RWPE2 (cell line): ENCODE measurements at places on chromosomes 6 and 20.

DNA sequence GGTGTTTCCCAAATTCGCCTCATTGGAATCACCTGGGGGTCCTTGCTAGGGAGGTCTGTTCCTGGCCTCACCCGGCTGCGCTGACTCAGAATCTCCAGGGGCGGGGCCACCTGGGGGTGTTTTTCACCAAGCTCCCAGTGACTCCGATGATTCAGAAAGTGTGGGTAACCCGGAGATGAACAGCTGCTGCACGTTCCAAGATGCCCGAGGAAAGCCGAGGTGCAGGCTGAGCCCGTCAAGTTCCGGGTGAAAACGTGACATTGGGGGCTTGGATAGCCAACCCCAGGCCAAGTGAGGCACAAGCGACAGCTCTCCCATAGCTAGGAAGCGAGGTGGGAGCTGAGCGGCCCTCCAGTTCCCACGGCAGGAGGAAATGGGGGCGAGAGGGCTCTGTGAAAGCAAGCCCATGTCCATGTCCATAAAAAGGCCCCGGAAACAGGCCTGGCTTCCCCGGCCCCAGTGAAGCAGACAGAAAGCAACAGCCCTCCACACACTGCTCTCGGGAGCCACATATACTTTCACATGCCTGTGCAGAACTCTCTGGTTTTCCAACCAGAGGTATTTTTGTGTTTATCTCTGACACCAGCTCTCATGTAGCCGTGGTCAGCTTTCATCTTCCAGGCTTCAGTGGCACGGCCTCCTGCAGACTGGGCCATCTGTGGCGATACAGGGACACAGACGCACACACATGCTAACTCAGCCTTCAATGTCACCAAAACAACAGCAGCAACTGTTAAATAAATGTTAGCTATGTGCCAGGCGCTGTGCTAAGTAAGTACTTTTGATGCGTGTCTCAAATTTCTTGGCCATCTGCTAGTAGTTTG, 90.7 kb upstream of the CCDC28A start:
- H3K27ac ChIP-seq: peak overlapping the region; percentile 60
- peaks cover 11% of the 10 kb centered on the region; the same call in 1 of the 2 replicates for H3K36me3 ChIP-seq
- DNase-seq: peak; percentile 85
- H3K4me1 ChIP-seq: peaks cover 38% of the 10 kb centered on the region
- no peaks in the 10 kb centered on the region for H3K27me3 ChIP-seq
- H3K4me3 ChIP-seq: no peak overlapping the region

GRCh38 chr6:68729377-68729903, 94.4 kb downstream of the ADGRB3 start:
- H3K27me3 ChIP-seq: peaks cover 7% of the 10 kb centered on the region
- no peak for DNase-seq
- H3K4me3 ChIP-seq: no peak overlapping the region
- no peaks in the 10 kb centered on the region for H3K4me1 ChIP-seq
- no peak overlapping the region for H3K27ac ChIP-seq
- no peaks in the 10 kb centered on the region for H3K36me3 ChIP-seq

DNA sequence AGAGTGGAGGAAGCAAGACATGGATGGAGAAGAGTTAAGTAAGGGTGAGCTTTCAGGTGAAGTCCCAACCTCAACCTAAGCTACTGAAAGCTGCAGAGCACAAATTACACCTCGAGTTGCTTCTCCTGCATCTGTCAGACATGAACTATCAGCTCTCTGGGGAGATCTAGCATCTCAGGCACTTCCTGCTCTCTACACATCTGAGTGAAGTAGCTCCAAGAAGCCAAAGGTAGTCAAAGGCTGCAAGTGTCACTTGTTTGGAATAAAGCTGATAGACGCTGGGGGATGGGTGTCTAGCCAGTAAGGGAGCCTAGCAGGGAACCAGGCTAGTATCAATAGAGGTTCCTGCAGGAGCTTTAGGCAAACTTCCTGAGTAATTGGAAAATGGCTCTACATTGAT, 228.0 kb downstream of the PLCB1 start:
- peaks cover 7% of the 10 kb centered on the region for H3K27me3 ChIP-seq
- DNase-seq: no peak
- H3K4me3 ChIP-seq: no peak overlapping the region
- H3K4me1 ChIP-seq: no peaks in the 10 kb centered on the region

- H3K4me1 ChIP-seq: peaks cover 7% of the 10 kb centered on the region
- peaks cover 82% of the 10 kb centered on the region for H3K36me3 ChIP-seq
- no peak for DNase-seq
- H3K27me3 ChIP-seq: no peaks in the 10 kb centered on the region
- H3K4me3 ChIP-seq: no peak overlapping the region
These were observed 24.2 kb downstream of the POFUT1 start for GRCh38 chr20:32231847-32232246.

GRCh38 chr6:87736809-87737540, 34.9 kb upstream of the AKIRIN2 start:
- DNase-seq: no peak
- H3K4me3 ChIP-seq: no peak overlapping the region
- no peaks in the 10 kb centered on the region for H3K27me3 ChIP-seq
